Small intestine (tissue), 16 donors: ENCODE measurements at places on chromosomes 5 and 9. TPM values are rescaled to one million over a fixed set of nuclear protein-coding genes. Genes with fewer than 3 reads are reported as not detected.

TMC1 gene
- 0.12 TPM for polyA plus RNA-seq

CETN3 gene
- 12.5 TPM for polyA plus RNA-seq

CYSRT1 gene
- 2.2 TPM for polyA plus RNA-seq

CARD6 gene
- 5.1 TPM for polyA plus RNA-seq

LCN10 gene
- 1.1 TPM for polyA plus RNA-seq
